ENCODE measurements at places on chromosomes 5 and 9.

- DNase-seq: no peak
Observed at GRCh38 chr5:176850371-176851245, 40.2 kb downstream of the UNC5A start.

DNA sequence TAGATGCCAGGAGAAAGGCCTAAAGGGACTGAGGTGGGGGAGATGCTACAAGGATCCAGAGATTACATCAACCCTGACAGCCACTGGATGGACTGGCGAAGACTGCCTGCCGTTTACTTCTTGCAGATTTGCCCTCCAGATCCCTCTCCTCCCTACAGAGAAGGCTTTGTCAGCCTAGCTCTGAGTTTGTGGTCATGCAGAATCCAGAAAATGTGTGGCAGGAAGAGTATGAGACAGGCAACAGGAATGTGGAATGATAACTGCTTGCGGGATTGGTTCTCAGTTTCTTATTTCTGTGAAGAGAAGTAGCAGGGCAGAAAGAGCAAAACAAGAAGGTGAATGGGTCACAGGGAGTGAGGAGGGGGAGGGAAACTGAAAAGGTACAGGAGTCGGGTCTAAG, 129.6 kb downstream of the TLE1 start:
- DNase-seq: peak; percentile 86

DNA sequence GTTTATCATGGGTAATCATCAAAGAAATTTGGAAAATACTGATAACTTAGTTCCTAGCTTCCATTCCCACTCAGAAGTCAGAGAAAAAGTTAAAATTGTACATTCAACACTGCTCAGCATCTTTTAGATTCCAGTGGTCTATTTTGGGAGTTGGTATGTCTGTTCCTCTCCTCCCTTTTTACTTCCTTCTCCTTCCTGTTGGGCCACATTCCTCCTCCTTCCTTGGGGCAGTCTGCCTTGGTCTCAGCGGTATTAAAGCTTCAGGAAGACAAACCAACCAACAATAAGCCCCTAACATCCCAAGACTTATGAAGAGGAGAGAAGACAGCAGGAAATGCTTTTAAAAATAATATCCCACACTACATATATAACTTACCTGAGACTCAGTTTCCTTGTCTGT, 49.9 kb upstream of the SSBP2 start:
- peak; percentile 48 for DNase-seq

- no peak for DNase-seq
Observed at GRCh38 chr9:3586066-3586465, 60.3 kb upstream of the RFX3 start.

DNA sequence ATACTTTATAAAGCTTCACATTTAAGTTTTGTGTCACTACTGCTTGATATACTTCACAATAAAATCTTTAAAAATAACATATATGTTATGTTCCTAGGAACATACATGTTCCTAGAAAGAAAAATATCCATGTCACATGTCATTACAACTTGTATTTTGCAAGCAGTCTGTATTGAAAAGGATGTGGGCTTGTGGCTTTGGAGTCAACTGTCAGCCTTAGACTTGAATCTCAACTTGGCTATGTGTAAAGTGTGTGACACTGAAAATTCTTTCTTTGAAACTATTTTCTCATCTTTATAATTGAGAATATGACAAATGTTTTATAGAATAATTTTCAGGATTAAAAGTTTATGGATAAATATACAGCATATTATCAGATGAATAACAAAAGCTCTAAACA, 273.1 kb downstream of the KIAA0825 start:
- no peak for DNase-seq

- peak; percentile 61 for DNase-seq
Observed at GRCh38 chr5:104412649-104413240, 850.2 kb upstream of the NUDT12 start.

GRCh38 chr5:75886706-75887105, 169.5 kb upstream of the POC5 start:
- peak; percentile 62 for DNase-seq

GRCh38 chr9:68585034-68585761, 44.5 kb upstream of the TMEM252 start:
- no peak for DNase-seq

DNA sequence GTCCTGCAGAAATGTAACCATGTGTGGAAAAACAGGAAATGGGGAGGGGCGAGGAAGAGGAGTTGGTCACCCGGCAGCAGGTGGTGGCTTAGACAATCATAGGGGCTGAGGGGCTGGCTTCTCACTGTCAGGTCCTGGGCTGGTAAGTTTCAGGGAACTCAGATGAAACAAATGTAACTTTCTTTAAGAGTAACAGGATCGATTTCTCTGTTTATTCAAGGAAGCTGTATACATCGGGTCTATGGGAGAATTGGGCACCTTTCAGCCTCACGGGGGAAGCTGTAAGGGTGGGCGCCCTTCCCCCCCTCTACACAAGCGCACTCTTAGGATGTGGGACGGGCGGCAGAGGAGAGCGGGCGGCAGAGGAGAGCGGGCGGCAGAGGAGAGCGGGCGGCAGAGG, 104.3 kb upstream of the SIMC1 start:
- no peak for DNase-seq

GRCh38 chr5:52997424-52997823, 8.3 kb downstream of the ITGA2 start:
- DNase-seq: no peak
